ENCODE measurements at places on chromosomes 12 and 14.

DNA sequence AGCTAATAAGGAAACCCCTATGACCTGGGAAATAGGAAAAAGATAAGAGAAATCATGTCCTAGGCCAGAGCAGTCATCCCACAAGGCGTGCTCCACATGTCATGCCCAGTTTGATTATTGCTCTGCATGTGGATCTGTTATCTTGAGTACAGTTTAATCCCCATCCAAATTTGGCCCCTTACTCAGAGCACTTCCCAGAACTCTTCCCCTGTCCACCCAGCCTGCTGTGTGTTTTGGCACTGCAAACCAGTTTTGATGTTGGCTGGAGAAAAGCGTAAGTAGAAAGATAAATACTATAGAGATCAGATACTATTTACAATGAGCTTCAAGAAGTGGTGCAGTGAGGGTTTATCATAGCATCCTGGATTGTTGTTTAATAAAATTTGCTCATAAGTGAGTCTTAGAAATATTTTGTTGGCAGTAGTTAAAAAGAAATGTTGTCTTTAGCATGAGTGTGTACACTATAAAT is 83.8 kb downstream of the PTPRB start:
- no peak for DNase-seq

GRCh38 chr12:103915306-103915705 is 14.9 kb upstream of the HSP90B1 start:
- DNase-seq = no peak

- no peak for DNase-seq
These were observed 27.1 kb downstream of the TMEM229B start for GRCh38 chr14:67461341-67461985.

DNA sequence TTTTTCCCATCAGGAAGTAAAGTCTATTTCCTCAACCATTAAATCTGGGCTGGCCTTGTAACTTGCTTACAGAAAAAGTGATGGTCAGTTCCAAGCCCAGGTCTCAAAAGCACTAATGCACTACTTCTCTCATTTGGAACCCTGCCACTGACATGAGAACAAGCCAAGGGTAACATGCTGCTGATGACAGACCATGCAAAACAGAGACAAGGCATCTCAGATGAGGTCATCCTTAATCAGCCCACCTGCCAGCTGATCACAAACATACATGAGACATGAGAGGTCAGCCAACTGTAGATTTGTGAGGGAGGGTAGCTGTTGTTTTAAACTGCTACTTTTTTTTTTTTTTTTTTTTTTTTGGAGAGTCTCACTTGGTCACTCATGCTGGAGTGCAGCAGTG is 16.2 kb downstream of the TWF1 start:
- no peak for DNase-seq

- DNase-seq = peak; percentile 12
These were observed 341.9 kb downstream of the C12orf75 start for GRCh38 chr12:105672121-105672975.

DNA sequence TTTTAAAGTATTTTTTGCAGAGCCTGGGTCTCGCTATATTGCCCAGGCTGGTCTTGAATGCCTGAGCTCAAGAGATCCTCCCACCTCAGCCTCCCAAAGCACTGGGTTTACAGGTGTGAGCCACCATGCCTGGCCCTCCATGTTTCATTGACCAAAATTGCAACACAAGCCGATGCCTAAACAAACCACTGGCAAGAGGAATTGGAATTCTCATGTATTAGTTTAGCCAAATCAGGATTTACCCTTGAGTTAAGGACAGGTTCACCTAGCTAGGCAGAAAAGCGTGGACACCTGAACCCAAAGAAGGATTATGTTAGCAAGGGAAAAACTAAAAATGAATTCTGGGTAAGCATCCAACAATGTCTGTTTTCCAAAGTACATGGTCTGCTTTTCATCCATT is 14.6 kb upstream of the METAP2 start:
- no peak for DNase-seq

GRCh38 chr12:78863482-78864402 is 832 bp upstream of the SYT1 start:
- no peak for DNase-seq

- no peak for DNase-seq
These were observed 35.0 kb downstream of the PPP2R5C start for GRCh38 chr14:101796479-101796878.

- no peak for DNase-seq
These were observed 3.3 kb downstream of the NYNRIN start for GRCh38 chr14:24401810-24402702.

GRCh38 chr14:94373708-94374107 is 14.7 kb downstream of the SERPINA1 start:
- no peak for DNase-seq

- DNase-seq = no peak
These were observed 574.8 kb downstream of the FLRT2 start for GRCh38 chr14:86104691-86105265.

- DNase-seq = no peak
These were observed 16.8 kb upstream of the FAR2 start for GRCh38 chr12:29132316-29132715.

DNA sequence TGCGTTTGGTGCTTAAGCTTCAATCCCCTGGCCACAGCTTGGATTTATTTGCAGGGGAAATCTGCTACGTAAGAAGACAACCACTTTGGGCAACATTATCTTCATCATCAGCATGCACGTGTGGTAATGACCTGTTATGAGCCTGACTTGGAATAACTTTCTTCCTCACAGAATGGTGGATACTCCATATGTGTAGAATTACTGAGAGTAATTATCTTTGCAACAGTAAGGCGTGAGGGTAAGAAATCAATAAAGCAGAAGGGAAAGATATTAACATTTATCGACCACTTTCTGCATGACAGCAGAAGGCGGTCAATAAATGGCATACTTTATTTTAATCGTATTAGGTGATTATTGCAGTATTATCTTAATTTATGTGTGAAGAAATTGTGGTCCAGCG is 152.7 kb downstream of the RGS6 start:
- DNase-seq = no peak

DNA sequence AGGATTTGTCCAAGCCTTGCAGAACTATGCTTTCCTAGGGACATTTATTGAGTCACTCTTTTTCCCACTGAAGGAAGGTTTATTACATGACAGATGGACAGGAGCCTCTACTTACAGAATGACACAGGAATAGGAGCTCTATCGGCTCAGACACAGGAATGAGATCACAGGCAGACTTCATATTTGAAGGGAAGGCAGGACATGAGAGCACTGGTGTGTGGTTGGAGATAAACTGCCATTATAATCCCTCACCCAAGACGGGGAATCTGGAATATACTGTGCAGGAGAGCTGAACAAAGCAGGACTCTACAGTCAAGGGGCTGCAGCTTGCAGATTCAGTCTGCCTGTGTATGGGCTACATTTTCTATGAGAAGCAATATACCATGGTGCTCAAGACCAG is 26.8 kb upstream of the IL22 start:
- DNase-seq = no peak

GRCh38 chr12:131783915-131784541 is 44.2 kb upstream of the MMP17 start:
- no peak for DNase-seq

DNA sequence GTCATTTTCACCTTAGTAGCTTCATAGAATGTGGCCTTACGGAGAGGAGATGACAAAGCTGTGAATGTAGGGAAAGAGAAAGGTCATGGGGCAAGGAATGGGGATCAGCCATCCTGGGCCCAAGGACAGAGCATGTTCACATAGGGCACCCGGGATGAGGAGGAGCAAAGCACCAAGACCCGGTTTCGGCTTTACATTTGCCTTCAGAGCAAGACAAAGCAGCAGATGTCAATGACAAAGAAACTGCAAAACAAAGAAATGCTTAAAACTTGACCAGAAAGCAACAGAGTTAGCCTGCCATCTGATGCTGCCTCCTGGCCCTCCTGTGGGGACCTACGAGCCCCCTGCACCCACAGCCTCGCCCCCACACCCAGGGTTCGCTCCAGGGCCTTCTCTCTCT is 249.2 kb downstream of the SLC41A2 start:
- DNase-seq = no peak

DNA sequence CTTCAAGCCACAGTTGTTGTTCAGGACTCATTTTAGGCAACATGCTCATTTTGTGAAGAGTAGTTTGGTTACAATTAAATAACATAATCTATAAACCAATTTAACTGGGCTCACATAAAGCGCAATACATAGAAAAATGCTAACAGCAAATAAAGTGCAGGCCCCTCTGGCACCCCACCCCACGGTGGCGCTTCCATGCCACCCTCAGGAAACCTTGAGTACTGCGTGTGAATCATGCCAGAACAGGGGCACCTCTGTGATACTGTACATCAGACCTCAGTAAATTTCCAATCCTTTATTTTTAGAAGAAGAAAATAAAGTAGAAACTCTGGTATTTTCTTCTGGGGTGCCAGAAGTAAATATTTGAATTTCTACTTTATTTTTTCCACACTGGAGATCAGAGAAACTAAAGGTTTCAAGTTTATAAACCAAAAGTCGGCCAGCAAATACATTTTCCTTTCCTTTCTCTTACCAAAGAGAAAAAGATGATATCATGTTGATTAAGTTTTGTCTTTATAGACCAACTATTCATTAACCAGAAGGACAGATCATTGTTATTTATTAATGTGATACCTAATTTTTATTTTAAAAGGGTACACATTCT is 316.8 kb downstream of the PAWR start:
- no peak for DNase-seq

- peak; percentile 36 for DNase-seq
These were observed 68.0 kb upstream of the DICER1 start for GRCh38 chr14:95225251-95225887.

DNA sequence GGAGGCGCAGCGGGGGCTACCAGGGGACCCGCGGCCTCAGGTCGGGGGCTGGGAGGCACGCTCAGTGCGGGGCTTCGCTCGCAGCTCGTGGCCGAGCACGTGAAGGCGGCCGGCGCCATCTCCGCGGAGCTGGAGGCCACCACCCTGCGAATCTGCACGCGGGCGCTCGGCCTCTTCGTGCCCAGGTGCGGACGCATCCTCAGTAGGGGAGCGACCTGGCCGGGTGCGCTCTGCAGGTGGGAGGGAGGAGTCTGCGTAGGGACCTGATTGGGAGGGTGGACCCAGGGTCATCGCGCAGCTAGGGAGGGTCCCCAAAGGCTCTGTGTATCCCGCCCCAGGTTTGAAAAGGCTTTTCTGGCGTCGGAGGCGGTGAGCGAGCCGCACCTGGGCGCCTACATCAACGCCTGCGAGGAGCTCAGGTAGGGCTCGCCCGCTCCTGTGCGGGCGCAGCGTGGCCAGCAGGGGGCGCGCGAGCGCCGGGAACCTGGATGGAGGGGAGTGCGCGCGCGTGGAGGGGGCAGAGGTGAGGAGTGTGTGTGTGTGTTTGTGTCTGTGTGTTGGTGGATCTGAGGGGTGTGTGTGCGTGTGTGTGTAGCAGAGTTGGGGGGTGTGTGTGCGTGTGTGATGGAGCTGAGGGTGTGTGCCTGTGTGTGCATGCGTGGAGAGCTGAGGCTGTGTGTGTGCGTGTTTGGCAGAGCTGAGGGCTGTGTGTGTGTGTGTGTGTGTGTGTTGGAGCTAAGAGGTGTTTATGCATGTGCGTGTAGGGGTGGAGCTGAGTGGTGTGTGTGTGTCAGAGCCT is 10.3 kb downstream of the EXOC3L4 start:
- peak; percentile 70 for DNase-seq

DNA sequence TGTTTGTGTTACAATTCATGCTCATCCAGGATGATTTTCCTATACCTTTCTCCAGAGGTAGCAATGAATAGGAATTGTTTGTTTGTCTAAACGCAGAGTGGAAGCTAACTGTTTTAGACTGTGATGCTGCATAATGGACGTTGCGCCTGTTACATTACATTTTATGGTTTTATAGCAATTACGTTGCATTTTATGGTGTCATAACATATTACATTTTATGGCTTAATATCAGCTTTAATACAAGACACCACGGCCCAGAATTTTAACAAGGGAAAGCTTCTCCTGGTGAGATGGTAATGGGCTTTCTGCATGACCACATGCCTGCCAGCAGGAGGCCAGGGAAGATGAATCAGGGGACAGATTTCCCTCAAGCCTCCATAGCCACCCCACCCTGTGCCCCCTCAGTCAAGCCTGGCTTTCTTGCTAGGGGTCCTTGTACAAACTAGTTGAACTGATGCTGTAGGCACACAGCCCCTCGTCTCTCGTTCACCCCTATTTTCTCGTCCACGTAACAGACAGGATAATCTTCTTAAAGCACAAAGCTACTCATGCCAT is 56.5 kb downstream of the HSPB8 start:
- DNase-seq = no peak

DNA sequence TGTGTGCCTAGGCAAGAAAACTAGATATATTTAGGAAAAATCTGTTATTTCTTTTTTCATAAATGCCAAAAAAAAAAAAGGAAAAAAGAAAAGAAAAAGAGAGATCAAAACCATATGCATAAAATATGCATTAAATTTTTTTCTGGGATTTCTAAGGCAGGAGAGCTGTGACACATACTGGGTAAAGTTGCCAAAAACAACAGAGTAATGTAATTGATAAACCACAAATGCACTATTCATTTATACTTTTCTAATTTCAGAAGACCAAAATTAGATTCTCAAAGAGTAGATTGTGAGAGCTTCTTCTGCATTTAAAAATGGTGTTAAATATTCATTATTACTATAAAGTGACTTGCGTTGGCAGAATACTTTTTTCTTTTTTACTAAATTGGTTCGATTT is 673.8 kb upstream of the MGAT4C start:
- DNase-seq = no peak
